ENCODE measurements at places on chromosomes 2 and 18. TPM values are rescaled to one million over a fixed set of nuclear protein-coding genes. Genes with fewer than 3 reads are reported as not detected.

The CAPN14 gene
- 0.09 TPM for polyA plus RNA-seq

The CFAP210 gene
- not detected for polyA plus RNA-seq

The ABCA12 gene
- not detected for polyA plus RNA-seq

The POMC gene
- 13.0 TPM for polyA plus RNA-seq

The AAMP gene
- polyA plus RNA-seq = 89.7 TPM

The POTEJ gene
- not detected for polyA plus RNA-seq

The SOX11 gene
- polyA plus RNA-seq = not detected

The GALNT14 gene
- polyA plus RNA-seq = not detected

The DNER gene
- polyA plus RNA-seq = not detected

The TRAPPC8 gene
- polyA plus RNA-seq = 14.0 TPM

The TTC21B gene
- 5.4 TPM for polyA plus RNA-seq

The PAX3 gene
- polyA plus RNA-seq = not detected

The INHBB gene
- not detected for polyA plus RNA-seq

The DTNA gene
- polyA plus RNA-seq = not detected

The ITGA4 gene
- 88.1 TPM for polyA plus RNA-seq

The PROKR1 gene
- not detected for polyA plus RNA-seq

The UGT1A4 gene
- not detected for polyA plus RNA-seq

The WDR12 gene
- polyA plus RNA-seq = 13.5 TPM

The SLC30A3 gene
- polyA plus RNA-seq = not detected

The LOXL3 gene
- 0.06 TPM for polyA plus RNA-seq

The APLF gene
- polyA plus RNA-seq = 1.6 TPM

The EVX2 gene
- polyA plus RNA-seq = not detected

The NDC80 gene
- 2.9 TPM for polyA plus RNA-seq

The SSB gene
- polyA plus RNA-seq = 128 TPM

The PIEZO2 gene
- polyA plus RNA-seq = not detected

The ZSWIM2 gene
- not detected for polyA plus RNA-seq

The CHN1 gene
- polyA plus RNA-seq = 2.2 TPM

- DNase-seq = no peak
Measured at GRCh38 chr2:98020992-98021713, 25.4 kb upstream of the TMEM131 start.

- DNase-seq = no peak
Measured at GRCh38 chr2:209534228-209534627, 110.4 kb downstream of the MAP2 start.

- no peak for DNase-seq
Measured at GRCh38 chr18:3207565-3207964, 12.2 kb downstream of the MYOM1 start.

DNA sequence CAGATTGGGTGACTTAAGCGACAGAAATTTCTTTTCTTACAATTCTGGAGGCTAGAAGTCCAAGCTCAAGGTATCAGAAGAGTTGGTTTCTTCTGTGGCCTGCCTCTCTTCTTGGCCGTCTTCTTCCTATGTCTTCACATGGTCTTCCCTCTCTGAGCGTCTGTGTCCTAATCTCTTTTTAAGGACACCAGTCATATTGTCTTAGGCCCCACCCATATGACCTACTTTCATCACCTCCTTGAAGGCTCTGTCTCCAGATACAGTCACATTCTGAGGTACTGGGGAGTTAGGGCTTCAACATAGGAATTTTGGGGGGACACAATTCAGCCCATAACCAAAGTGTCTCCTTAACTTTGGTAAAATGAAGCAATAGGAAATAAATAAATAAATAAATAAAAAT lies 110.9 kb upstream of the EPC2 start:
- DNase-seq = no peak

DNA sequence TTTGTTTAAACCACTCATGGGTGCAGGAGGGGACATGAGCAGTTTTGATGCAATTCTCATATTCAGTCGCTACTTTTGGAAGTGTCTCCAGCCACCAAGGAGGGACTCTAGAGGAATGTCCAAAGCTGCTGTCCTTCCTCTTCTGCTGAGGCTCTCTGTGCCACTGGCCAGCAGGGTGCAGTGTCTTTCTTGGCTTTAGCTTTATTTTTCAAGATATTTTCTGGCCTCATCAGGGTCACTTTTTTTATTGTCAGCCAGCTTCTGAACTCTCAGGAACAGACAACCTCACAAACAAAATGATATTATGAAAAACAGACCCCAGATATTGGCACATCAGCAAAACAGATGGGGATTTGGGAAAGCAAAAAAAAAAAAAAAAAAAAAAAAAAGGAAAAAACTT lies 289.3 kb upstream of the ZSWIM2 start:
- no peak for DNase-seq

DNA sequence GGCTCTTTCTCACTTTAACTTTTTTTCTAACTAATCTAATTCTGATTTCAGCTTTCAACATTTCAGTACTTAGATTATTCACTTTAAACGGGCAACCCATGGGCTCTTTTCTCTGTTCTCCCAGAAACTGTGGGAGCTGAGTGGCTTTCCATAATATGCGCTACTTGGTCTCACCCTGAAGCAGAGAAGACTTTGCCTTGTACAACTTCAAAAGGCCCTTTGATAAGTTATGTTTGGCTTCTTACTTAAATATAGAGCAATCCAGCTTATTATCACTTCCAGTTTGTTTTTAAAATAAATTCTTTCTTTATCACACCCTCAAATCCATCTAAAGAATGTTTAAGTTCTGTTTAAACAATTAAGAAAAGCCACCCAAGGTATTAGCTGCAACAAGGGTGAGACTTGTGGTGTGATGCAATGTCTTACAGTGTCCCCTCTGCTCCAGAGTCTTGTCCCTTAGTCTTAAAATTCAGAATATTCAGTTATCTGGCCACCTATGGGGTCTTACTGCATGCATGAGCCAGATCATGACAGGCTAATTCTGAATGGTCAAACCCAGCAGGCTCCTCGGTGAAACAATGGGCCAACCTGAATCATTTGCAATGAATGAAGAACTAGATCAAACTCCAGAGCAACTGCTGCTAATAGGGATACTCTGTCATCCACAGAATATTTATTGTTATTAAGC lies 38.8 kb downstream of the GCG start:
- no peak for DNase-seq

DNA sequence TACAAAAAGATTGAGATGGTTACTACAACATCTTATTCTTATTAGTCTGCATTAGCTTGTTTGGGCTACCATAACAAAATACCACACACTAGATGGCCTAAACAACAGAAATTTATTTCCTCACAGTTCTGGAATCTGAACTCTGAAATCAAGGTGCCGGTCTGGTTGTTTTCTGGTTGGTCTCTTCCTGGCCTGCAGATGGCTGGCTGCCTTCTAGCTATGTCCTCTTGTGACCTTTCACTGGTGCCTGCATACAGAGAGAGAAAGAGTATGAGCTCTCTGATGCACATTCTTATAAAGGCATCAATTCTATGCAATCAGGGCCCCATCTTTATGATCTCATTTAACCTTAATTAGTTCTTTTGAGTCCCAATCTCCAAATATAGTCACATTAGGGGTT lies 696.5 kb downstream of the TDRD15 start:
- DNase-seq = no peak

GRCh38 chr2:8534729-8535468 lies 147.0 kb upstream of the ID2 start:
- DNase-seq = no peak

DNA sequence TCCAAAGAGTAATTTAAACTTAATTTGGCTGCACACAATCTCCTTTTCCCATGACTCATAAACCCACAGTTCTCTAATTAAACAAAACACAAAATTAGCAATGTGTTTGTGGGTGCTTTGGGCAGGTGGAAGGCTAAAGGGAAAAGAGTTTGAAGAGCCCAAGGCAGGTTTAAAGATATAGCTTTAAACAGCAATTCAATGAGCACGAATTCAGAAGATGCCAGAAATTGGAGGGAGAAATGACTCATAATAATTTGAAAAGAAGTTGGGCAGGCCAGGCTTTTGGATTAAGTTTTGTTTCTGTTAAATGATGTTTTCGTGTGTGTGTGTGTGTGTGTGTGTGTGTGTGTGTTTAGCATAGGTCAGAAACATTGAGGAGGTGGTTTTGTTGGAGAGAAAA lies 594.8 kb upstream of the ZEB2 start:
- no peak for DNase-seq

DNA sequence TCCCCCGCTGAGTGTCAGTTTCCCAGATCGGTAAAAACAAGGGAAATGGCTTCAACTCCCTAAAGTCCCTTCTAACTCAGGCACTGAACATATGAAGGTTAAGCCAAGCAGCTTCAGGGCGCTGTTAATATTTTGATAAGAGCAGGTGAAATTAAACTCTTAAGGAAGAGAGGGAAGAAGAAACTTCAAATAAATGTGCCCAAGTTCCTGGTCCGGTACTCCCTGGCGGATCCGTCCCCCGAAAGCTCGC lies 564 bp downstream of the TRABD2A start:
- no peak for DNase-seq

DNA sequence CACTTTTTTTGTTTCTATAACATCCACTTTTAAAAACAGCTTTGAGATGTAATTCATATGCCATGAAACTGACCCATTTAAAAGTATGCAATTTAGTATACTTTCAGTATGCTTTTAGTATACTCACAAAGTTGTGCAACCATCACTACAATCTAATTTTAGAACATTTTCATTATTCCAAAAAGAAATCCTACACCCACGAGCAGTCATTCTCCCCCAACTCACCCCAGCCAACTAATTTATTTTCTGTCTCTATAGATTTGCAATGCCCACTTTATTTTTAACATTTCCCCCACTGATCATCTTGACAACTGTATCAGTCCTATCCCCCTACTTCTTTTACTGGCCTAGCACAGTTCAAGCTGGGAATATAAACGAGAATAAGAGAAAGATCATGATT lies 39.1 kb downstream of the FAM98A start:
- DNase-seq = no peak

DNA sequence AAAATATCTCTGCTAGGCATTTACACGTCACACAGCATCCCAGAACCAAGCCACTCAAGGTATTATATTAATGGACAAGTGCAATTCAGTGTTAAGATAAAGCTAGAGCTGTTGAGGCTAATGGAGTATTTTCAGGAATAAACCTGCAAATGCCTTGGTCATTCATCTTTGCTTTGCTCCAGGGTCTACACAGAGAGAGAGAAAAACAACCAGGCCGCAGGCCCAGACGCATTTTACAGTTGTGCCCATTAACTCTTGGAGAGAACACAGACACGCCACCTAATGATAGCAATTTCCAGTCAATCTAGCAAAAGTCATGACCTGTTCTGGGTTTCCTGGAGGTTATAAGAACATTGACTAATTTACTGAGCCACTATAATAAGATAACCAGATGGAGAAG lies 829.3 kb downstream of the LRRTM4 start:
- no peak for DNase-seq

- DNase-seq = no peak
Measured at GRCh38 chr18:59242906-59243305, 22.9 kb downstream of the GRP start.

- DNase-seq = no peak
Measured at GRCh38 chr2:29106256-29106655, 9.0 kb upstream of the CLIP4 start.

DNA sequence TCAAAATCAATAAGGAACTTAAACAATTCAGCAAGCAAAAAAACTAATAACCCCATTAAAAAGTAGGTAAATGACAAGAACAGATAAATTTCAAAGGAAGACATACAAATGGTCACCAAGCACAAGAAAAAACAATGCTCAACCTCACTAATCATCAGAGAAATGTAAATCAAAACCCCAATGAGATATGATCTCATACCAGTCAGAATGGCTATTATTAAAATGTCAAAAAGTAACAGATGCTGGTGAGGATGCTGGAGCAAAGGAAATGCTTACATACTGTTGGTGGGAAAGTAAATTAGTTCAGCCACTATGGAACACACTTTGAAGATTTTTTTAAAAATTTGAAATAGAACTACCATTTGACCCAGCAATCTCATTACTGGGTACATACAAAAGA lies 538.0 kb downstream of the TMX3 start:
- DNase-seq = no peak

- DNase-seq = no peak
Measured at GRCh38 chr2:48131539-48132270, 225.4 kb upstream of the FBXO11 start.

GRCh38 chr2:46325182-46325928 lies 28.1 kb downstream of the EPAS1 start:
- no peak for DNase-seq

- no peak for DNase-seq
Measured at GRCh38 chr2:6916736-6917070, 509 bp upstream of the RNF144A start.

DNA sequence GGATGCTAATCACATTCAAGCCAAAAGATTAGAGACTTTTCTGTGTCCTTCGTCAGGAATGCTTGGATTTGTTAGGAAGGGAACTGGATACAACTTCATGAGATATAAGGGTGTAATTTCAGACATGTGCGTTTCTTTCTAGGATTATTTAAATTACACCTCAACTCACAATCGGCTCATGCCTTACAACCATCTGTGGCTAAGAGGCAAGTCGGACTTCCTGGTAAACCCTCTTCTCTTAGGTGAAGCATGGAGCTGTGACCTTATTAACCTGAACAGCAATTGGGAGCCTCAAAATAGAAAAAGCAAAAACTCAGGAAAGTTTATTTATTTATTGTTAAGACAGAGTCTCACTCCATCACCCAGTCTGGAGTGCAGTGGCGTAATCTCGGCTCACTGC lies 61.8 kb downstream of the SEMA4F start:
- no peak for DNase-seq

DNA sequence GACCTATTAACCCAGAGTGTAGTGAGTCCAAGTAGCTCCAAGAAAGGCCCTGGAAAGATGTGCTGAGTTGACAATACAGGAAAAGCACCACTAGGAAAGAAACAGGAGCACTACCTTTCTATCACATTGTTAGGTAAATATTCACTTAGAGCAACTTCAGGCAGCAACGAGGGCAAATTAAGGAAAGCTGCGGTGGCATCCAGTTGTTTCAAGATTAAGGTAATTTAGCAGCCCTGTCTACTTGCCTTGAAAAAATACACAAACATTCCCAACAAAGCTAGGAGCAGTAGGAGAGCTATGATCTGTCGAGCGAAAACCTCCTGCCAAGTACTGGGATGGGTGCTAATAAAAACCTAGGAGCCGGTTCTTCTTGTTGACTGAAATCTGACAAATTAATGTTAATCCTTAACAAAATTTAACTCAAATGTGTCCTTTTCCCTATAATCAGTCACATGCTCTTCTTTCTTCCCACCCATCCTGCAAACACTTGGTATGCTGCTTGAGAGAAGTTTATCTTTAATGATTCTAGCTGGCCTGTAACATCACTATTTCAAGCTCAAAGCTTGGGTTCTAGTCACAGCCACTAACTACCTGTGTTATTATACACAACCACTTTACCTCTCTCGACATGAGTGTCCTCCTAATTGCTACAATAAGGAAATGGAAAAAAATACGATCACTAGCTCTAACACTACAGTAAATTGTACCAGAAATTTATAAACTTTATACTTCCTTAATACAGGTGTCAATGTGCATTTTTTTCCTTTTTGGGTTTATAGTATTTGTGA lies 2.0 kb downstream of the ACAA2 start:
- no peak for DNase-seq

DNA sequence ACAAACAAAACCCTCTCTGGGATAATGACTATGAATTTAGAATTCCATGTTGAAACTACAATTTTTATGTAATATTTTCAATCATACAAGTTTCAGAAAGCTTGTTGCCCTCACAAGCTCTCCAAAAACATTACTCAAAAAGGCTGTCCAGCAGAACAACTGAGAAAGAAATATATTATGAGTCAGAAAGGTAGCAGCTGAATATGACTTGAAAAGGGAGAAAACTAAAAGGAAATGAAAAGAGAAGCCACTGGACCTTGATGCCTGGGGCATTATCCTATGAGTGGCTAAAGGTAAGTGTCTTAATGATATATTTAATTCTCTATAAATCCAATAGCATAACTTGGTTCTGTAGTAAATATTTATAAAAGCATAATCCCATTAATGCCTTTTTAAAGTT lies 61.8 kb downstream of the NXPH2 start:
- no peak for DNase-seq
